ENCODE measurements at places on chromosomes 3 and 15.

DNA sequence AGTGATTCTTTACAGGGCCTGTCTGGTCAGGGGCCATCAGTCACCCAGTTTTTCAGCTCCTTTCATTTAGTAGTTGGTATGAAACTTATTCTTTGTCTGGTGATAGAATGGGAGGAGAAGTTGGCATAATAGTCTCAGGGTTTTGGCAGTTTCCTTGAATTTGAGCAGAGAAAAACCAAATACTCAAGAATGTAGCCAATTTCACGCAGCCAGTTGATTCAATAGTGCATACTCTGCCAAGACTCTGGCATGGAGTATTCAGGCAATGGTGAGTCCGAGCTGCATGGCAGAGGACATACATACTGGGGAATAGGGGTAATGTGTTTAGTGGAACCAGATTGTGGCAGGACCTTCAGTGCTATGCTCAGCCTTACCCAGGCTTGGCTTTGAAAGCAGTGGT is 118.3 kb downstream of the GALK2 start:
- DNase-seq, result no peak

DNA sequence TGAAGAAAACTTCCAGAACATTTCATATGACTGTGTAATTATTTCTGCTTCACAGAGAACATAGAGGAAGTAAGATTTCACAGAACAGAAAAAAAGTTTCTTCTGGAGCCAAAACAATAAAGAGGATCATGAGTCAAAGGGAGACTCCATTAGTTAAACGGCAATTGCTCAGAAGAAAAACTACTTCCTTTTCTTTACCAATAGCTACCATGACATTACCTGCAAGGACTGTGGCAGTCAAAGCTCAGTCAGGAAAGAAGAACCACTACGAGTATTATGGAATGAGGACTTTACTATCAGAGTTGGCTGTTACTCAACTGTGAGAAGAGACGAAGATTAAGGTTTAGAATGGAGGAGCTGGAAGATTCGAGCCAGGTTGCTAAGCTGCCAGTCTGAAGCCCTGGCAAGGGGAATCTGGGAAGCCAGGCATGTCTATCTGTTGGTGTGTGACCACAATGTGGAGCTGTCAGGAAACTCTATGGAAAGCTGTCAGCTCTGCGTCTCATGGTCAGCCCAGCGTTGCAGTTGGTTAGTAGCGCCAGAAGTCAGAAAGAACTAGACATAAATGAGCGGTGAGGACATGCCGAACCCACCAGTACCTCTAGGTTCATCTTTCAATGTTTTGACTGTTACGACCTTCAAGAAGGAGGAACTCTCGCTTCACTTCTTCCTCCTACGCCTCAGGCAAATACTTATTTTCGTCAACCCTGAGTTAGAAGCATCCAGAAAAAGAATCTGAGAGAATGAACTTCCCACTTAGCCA is 604.3 kb downstream of the FGF12 start:
- no peak for DNase-seq

DNA sequence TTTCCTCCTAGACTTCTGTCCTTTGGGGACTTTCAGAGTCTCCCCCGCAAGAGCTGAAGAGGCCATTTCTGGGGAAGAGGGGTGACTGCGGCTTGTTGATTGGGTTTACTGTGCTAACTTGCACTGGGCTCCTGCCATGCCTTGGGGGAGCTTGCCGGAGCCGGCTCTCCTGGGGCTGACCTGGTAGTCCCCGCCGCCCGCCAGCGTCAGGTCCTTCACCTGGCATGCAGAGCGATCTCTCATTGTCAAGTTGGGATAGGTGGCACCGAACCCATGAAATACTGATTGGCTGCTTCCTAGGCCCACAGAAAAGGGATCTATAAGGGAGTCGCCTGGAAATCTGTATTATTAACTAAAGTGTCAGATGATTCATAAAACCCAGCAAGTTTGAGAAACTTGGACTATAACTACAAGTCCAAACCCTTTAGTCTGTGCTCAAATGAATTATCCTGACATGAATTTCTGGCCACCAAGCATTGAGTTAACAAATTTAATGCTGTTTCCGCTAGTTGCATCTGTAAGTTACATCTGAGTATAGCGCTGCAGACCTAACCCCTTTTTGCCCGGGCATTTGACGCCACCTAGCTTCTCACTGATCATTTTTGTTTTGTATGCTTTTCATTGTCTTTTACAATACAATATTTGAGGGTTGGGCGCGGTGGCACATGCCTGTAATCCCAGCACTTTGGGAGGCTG is 607 bp upstream of the IMP3 start:
- peak; percentile 58 for DNase-seq

DNA sequence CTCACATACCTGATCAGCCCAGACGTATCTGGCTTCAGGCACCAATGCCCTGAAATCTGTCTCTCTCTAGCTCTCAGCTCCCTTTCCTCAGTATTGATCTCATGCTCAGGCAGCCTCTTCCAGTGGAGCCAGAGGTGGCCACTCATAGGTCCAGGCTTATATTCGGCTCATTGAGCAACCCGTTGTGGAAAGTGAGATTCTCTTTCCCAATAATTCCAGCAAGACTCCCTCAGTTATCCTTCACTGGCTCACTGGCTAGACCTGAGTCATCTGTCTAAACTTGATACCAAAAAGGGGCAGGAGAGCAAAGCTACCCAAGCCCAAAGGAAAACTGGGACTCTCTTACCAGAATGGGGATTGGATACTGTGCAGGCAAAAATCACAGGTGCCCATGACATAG is 33.4 kb upstream of the FRMD4B start:
- no peak for DNase-seq

- DNase-seq, result no peak
Measured at GRCh38 chr15:23067416-23067815, 28.0 kb upstream of the TUBGCP5 start.

- DNase-seq, result no peak
Measured at GRCh38 chr15:49115062-49115461, 40.3 kb downstream of the COPS2 start.

GRCh38 chr15:93071469-93071936 is 17.5 kb downstream of the RGMA start:
- DNase-seq, result no peak

GRCh38 chr3:187498211-187498724 is 130.1 kb downstream of the RTP4 start:
- DNase-seq, result no peak

- no peak for DNase-seq
Measured at GRCh38 chr3:141680620-141681389, 57.3 kb upstream of the RNF7 start.

DNA sequence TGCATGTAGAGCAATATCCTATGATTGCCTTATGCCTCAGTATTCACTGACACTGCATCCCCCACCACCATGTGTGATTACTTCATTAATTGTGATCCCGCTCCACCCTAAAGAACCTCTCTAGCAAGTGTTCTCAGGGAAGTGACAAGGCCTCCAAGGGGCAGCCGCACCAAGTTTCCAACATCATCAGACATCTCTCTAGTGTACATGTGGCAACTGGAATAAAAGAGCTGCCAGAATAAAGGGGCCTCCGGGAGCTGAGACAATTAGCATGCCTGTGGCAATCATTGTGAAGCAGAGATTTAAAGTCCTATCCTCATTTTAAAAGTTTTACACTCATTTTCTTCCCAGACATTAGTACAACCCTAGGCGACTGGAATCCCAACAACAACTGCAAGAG is 902.1 kb upstream of the SEMA6D start:
- no peak for DNase-seq

GRCh38 chr3:126542340-126543241 is 16.1 kb downstream of the C3orf22 start:
- no peak for DNase-seq

- DNase-seq, result no peak
Measured at GRCh38 chr3:132637590-132637989, 22.0 kb downstream of the ACAD11 start.

GRCh38 chr3:89314454-89315098 is 207.2 kb downstream of the EPHA3 start:
- no peak for DNase-seq

- no peak for DNase-seq
Measured at GRCh38 chr3:152290374-152290773, 21.6 kb downstream of the MBNL1 start.

GRCh38 chr15:69820819-69821218 is 276.9 kb downstream of the TLE3 start:
- no peak for DNase-seq

GRCh38 chr3:138842483-138843188 is 7.9 kb upstream of the PIK3CB start:
- DNase-seq, result no peak

DNA sequence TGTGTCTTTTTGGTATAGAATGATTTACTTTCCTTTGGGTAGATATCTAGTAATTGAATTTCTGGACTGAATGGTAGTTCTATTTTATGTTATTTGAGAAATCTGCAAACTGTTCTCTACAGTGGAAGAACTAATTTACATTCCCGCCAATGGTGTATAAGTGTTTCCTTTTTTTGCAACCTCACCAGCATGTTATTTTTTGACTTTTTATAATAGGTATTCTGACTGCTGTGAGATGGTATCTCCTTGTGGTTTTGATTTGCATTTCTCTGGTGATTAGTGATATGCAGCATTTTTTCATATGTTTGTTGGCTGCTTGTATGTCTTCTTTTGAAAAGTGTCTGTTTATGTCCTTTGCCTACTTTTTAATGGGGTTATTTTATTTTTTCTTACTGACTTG is 607.2 kb downstream of the OTOL1 start:
- DNase-seq, result no peak

Measured in T-helper 2 cell treated with Interferon-gamma antibody and Interleukin-4, amounts not matched to agents 5 μg/mL and 100 μg/mL, for 36 hours (primary cell).